GM23248 (cell line): ENCODE measurements at places on chromosomes 7 and 10. TPM values are rescaled to one million over a fixed set of nuclear protein-coding genes. Genes with fewer than 3 reads are reported as not detected.
A peak's percentile ranks its signal among the peaks of the same experiment; 100 is the strongest.

DNA sequence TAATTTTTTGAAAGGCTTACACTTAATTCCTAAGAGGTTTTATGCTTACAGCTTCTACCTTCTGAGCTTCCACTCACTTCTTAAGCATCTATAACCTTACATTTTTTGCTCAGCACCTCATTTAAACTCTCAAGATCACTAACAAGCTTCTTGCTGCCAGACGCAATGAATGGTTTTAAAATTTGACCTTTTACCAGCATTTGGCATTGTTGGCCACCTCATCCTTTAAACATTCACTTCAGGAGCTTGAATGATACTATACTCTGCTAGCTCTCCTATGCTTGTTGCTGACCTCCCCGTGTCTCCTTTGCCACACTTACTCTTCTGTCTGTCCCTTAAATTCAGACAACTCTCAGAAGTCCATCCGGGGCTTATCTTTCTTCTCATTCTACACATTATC is 37.7 kb upstream of the ODAD2 start:
- H3K4me1 ChIP-seq, result peaks cover 19% of the 10 kb centered on the region
- H3K36me3 ChIP-seq, result no peaks in the 10 kb centered on the region
- no peak overlapping the region for H3K4me3 ChIP-seq

DNA sequence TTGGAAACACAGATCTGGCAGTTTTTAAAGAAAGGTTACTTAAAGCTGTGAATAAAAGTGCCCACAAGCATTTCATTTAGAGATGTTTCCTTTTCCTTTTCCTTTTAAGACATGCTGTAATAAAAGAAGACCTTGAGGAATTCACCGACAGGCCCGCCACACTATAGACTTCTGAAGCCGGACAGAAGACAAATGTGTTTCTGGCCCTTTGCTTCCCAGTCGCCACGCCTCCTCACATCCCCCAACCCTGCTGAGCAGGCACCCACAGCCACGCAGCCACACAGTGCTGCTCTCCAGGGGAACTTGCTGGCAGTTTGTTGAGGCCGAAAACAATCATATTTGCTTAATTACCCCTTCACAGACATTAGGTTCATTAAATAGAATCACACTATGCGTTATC is 83.4 kb downstream of the SLC25A13 start:
- no peak for DNase-seq
- H3K36me3 ChIP-seq, result no peaks in the 10 kb centered on the region
- no peak overlapping the region for H3K4me3 ChIP-seq

GRCh38 chr10:61404751-61405150 is 48.4 kb downstream of the TMEM26 start:
- H3K27me3 ChIP-seq, result no peaks in the 10 kb centered on the region
- H3K27ac ChIP-seq, result no peak overlapping the region
- H3K4me1 ChIP-seq, result peaks cover 21% of the 10 kb centered on the region
- H3K4me3 ChIP-seq, result no peak overlapping the region
- no peaks in the 10 kb centered on the region for H3K36me3 ChIP-seq

Gene AGR2
- not detected in 2 replicates for total RNA-seq

Gene PON1
- not detected in 2 replicates for total RNA-seq

Gene LIPK
- total RNA-seq, result not detected in 2 replicates

Gene CLDN3
- total RNA-seq, result not detected in 2 replicates

DNA sequence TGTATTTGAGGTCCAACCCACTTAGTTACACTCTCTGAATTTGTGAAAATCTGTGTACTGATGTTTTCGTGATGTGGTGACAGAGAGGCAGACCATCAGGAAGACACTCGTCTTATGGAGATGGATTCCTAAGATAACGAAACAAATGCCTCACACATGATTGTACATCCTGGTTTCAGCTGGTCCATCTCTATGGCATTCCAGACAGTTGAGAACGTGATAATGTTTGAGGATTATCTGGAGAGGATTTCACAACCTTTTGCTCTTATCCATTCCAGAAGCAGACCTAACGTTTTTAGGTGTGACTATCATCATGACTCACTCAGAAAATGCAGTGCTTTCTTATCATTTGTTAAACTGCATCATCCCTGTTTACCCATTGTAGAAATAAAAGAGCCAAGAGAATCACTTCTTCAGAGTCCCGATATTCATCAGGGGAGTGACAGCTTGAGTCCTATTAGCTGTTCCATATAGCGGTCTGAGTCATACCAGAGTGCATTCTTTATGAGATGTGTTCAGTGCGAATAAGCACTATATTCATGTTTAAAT is 74.5 kb downstream of the BMPER start:
- peak overlapping the region; percentile 92 for H3K27ac ChIP-seq
- H3K27me3 ChIP-seq, result no peaks in the 10 kb centered on the region
- peaks cover 34% of the 10 kb centered on the region for H3K36me3 ChIP-seq
- no peak overlapping the region for H3K4me3 ChIP-seq
- peak; percentile 90 for DNase-seq

DNA sequence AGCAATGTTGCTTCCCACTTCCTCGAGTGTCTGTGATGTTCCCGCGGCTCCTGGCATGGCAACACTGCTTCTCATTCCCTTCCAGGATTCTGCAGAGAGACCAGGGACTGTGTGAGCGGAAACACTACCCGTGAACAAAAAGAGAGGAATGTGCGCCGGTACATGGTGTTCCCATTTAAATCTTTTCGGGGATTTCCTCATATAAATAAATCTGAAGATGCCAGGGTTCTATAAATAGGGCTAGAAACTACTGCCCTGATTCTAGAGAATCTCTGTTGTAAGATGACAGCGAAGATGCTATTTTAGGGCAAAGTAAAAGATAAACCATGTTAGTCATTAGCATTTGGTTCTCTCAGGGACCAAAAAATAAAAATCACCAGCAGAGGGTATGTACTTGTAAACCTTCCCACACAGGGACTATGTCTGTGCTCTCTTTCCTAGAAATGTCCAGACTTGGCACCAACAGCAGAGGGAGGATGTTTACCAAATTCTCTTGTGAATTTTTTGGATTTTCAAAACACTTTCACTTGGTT is 92.2 kb upstream of the DDC start:
- no peaks in the 10 kb centered on the region for H3K27me3 ChIP-seq
- peak overlapping the region; percentile 24 for H3K27ac ChIP-seq
- DNase-seq, result peak; percentile 76
- no peaks in the 10 kb centered on the region for H3K36me3 ChIP-seq
- peaks cover 33% of the 10 kb centered on the region for H3K4me1 ChIP-seq

DNA sequence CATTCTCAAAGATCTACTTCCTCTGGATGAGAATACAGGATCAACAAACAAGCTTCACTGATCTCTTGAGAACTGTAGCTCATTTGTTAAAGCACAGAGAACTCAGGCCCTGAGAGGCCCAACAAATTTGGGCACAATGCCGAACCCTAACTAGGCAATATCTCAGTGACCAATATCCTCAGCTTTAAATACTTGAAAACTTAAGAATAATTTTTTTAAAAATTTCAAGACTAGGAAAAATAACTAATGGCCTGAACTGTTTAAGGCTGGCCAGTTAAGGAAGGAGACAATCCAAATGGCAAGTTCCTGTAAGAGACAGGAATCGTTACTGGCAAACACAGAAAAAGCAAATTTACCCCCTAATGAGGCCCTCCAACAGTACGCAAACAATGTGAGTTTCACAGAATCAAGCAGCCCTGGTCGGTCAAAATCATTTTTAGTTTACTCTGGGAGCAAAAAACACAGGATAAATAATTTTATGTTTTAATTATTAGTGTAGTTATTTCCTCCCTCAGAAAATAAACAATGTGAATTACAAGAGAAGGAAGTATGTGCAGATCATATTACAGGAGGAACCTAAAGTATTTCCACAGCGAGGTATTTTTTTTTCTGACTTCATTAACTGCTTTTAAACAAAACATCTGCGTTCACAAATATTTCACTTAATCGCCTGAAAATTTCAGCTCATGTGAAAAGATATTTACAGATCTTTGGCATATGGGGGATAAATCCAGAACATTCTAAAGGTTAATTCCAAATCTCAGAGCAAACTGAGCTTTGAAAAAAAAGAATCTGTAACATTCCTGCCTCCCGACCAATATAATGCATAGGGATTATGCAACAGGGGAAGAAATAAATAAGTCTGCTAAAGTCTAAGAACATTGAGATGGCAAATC is 39.5 kb downstream of the NT5C2 start:
- no peaks in the 10 kb centered on the region for H3K27me3 ChIP-seq
- DNase-seq, result peak; percentile 64
- peaks cover 36% of the 10 kb centered on the region for H3K4me1 ChIP-seq
- H3K4me3 ChIP-seq, result peak overlapping the region; percentile 48
- H3K36me3 ChIP-seq, result peaks cover 15% of the 10 kb centered on the region

- no peaks in the 10 kb centered on the region for H3K27me3 ChIP-seq
- peaks cover 9% of the 10 kb centered on the region for H3K4me1 ChIP-seq
- H3K27ac ChIP-seq, result no peak overlapping the region
- H3K36me3 ChIP-seq, result no peaks in the 10 kb centered on the region
- H3K4me3 ChIP-seq, result no peak overlapping the region
These were observed 99.3 kb downstream of the COL13A1 start for GRCh38 chr10:69901022-69901421.

- H3K36me3 ChIP-seq, result no peaks in the 10 kb centered on the region
- H3K27ac ChIP-seq, result no peak overlapping the region
- no peaks in the 10 kb centered on the region for H3K4me1 ChIP-seq
- DNase-seq, result no peak
- H3K4me3 ChIP-seq, result no peak overlapping the region
These were observed 657.3 kb upstream of the PFKP start for GRCh38 chr10:2410049-2410448.

Gene MYOZ1
- 0.32 TPM in 1 of 2 replicates, not detected in the other for total RNA-seq

DNA sequence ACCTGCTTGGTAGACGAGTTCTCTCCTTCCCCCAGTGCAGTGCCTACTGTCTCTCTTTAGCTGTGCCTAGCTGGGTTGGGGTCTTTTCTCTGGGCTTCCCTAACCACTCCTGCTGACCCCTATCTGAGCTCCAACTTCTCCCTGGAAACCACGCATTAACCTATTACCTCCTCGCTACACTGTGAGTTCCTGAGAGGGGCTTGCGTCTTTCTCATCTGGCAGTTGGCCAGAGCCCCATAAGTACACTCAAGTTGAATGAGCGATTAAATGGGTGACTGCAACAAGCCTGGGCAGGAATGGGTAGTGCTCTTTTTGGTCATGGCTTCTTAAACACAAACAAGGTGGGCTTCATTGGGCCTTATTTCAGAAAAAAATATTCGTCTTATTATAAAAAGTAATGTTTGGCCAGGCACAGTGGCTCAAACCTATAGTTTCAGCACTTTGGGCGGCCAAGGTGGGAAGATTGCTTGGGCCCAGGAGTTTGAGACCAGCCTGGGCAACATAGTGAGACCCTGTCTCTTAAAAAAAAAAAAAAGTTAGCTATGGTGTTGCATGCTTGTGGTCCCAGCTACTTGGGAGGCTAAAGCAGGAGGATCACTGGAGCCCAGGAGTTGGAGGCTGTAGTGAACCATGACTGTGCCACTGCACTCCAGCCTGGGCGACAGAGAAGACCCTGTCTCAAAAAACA is 41.4 kb downstream of the SYPL1 start:
- peaks cover 20% of the 10 kb centered on the region for H3K4me1 ChIP-seq
- H3K27ac ChIP-seq, result no peak overlapping the region
- no peak for DNase-seq

- H3K27me3 ChIP-seq, result no peaks in the 10 kb centered on the region
- no peak overlapping the region for H3K27ac ChIP-seq
- DNase-seq, result no peak
- no peak overlapping the region for H3K4me3 ChIP-seq
- H3K36me3 ChIP-seq, result no peaks in the 10 kb centered on the region
- no peaks in the 10 kb centered on the region for H3K4me1 ChIP-seq
These were observed 490.0 kb upstream of the PHF14 start for GRCh38 chr7:10483671-10484070.

GRCh38 chr10:1299041-1299726 is 243.0 kb downstream of the WDR37 start:
- H3K27ac ChIP-seq, result no peak overlapping the region
- H3K4me3 ChIP-seq, result no peak overlapping the region
- no peaks in the 10 kb centered on the region for H3K27me3 ChIP-seq
- no peaks in the 10 kb centered on the region for H3K4me1 ChIP-seq
- no peak for DNase-seq

Gene CFAP70
- 0.38 and 0.43 TPM in 2 replicates for total RNA-seq

Gene ST8SIA6
- not detected in 2 replicates for total RNA-seq

Gene CYP2W1
- not detected in 2 replicates for total RNA-seq

Gene POM121
- 4.9 and 6.5 TPM in 2 replicates for total RNA-seq

- no peak overlapping the region for H3K27ac ChIP-seq
- peaks cover 13% of the 10 kb centered on the region for H3K4me1 ChIP-seq
- no peaks in the 10 kb centered on the region for H3K27me3 ChIP-seq
- H3K4me3 ChIP-seq, result no peak overlapping the region
- DNase-seq, result peak; percentile 66
These were observed 2.5 kb upstream of the MAP3K8 start for GRCh38 chr10:30431435-30431911.

GRCh38 chr10:29130190-29130673 is 158.6 kb upstream of the LYZL1 start:
- H3K27me3 ChIP-seq, result peaks cover 31% of the 10 kb centered on the region
- DNase-seq, result peak; percentile 32
- H3K36me3 ChIP-seq, result no peaks in the 10 kb centered on the region
- H3K4me1 ChIP-seq, result 0 out of 2 replicates have a peak, but pooled peaks cover 12% of the 10 kb centered on the region
- no peak overlapping the region for H3K4me3 ChIP-seq

Gene SEMA3C
- 612 and 756 TPM in 2 replicates for total RNA-seq

Gene ZNF804B
- not detected in 2 replicates for total RNA-seq

DNA sequence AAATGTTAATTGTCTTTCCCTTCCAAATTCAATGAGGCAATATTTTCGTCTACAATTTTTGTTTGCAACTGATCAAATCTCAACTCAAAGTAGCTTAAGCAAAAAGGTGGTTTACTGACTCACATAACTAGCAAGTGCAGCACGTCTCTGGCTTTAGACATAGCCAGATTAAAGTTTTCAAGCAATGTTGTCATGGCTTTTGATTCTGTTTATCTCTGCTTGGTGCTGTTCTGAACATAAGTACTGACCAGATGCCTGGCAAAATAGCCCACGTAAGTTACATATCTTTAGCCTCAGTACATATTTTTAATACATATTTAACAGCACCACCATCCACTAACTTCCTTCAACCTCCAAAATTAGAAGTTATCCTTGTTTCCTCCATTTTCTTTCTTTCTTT is 877.9 kb downstream of the KCNMA1 start:
- H3K36me3 ChIP-seq, result no peaks in the 10 kb centered on the region
- DNase-seq, result no peak
- H3K27ac ChIP-seq, result no peak overlapping the region
- H3K27me3 ChIP-seq, result peaks cover 37% of the 10 kb centered on the region; the same call in 1 of the 2 replicates
- H3K4me3 ChIP-seq, result no peak overlapping the region

DNA sequence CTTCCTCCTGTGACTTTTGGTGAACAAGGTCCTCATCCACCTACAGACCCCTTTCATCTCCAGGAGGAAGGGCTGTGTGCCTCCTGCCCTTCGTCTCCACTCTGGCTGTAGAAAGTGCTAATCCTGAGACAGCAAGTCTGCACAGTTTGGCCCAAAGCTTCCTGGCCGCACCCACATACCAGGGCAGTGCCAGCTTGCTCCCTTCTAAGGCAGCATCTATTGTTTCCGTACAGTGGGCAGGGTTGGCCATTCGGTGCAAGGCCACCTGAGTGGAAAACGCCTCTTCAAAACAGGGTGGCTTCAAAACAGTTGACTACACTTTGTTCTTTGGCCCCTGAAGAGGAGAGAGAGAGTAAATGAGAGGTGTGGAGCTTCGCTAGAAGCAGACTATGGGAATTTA is 134.1 kb upstream of the KLF14 start:
- peaks cover 19% of the 10 kb centered on the region for H3K4me1 ChIP-seq
- no peak for DNase-seq
- peak overlapping the region; percentile 31 for H3K27ac ChIP-seq
- no peak overlapping the region for H3K4me3 ChIP-seq
